Keratinocyte (primary cell): ENCODE measurements at places on chromosomes 2 and 18.

DNA sequence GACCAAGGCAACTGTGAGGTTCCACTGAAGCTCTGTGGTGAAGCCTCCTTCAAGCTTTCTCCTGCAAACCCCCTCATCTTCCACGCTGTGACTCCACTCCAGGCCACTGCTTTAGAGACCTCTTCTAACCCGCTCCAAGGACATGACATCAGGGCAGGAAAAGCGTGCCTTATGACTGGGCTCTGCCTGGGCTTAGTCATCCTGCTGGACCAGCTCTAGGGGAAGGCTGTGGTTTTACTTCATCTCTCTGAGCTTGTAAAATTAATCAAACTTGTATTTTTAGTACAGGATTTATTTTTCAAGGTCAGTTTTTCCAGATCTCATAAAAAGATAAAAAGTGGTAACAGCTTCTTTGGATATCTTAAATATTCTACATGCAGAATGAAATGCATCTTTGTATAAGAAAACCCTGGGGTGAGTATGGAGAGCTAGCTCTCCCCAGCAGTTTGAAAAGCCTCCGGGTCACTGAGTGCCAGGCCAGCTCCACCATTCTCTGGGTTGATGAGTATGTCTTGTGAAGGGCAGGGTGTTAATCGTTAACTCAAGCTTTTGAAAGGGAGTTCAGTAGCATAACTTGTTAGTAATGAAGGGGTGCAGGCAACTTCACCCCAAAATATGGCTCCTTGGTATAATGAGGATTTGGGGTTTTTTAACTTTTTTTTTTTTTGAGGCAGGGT lies 33.1 kb upstream of the YPEL5 start:
- DNase-seq = no peak
- no peaks in the 10 kb centered on the region for H3K27me3 ChIP-seq
- peaks cover 7% of the 10 kb centered on the region for H3K4me1 ChIP-seq
- no peak overlapping the region for H3K27ac ChIP-seq

GRCh38 chr2:153028626-153029025 lies 310.2 kb downstream of the ARL6IP6 start:
- H3K36me3 ChIP-seq = no peaks in the 10 kb centered on the region
- no peak overlapping the region for H3K4me3 ChIP-seq
- H3K27ac ChIP-seq = no peak overlapping the region
- no peak for DNase-seq

GRCh38 chr2:228927028-228928010 lies 343.8 kb downstream of the PID1 start:
- DNase-seq = no peak
- H3K4me1 ChIP-seq = no peaks in the 10 kb centered on the region
- H3K4me3 ChIP-seq = no peak overlapping the region

DNA sequence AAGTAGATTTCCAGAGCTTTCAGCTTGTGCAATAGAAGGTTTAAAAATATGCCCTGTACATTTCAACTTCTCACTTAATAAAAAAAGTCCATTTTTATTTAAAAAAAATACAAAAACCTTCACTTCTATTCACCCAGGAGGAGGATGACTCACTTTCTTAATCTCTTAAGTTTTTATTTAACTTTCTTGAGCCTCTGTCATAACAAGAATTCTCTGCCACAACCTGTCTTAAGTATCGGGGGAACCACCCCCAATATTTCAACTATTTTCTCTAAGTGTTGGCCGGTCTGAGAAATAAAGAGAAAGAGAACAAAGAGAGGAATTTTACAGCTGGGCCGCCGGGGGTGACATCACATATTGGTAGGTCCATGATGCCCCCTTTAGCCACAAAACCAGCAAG lies 58.4 kb downstream of the LRATD1 start:
- no peak for DNase-seq
- no peak overlapping the region for H3K4me3 ChIP-seq
- no peak overlapping the region for H3K27ac ChIP-seq
- no peaks in the 10 kb centered on the region for H3K27me3 ChIP-seq
- H3K36me3 ChIP-seq = no peaks in the 10 kb centered on the region

- no peak overlapping the region for H3K4me3 ChIP-seq
- H3K36me3 ChIP-seq = no peaks in the 10 kb centered on the region
- peaks cover 22% of the 10 kb centered on the region for H3K4me1 ChIP-seq
- H3K27me3 ChIP-seq = no peaks in the 10 kb centered on the region
- DNase-seq = no peak
Observed at GRCh38 chr2:45242161-45242741, 233.0 kb upstream of the SIX2 start.

DNA sequence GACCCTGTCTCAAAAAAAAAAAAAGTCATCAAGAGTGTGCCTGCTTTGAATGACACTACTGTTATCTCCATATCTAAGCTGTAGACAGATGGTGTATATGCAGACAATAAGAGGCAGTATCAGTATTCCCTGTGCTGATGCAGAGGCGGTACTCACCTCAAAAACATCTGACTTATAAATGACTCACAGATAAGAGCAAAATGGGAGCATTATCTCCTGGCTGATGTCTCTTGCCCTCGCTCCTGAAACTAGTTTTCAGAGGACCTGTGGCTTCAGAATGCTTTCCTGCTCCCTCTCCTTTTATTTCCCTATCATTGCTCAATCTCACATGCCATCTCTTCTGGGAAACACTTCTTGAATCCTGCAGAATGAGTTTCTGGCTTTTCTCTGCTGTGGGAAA lies 289.6 kb downstream of the PTPRM start:
- DNase-seq = no peak
- no peaks in the 10 kb centered on the region for H3K36me3 ChIP-seq
- H3K4me1 ChIP-seq = peaks cover 15% of the 10 kb centered on the region
- H3K4me3 ChIP-seq = no peak overlapping the region

DNA sequence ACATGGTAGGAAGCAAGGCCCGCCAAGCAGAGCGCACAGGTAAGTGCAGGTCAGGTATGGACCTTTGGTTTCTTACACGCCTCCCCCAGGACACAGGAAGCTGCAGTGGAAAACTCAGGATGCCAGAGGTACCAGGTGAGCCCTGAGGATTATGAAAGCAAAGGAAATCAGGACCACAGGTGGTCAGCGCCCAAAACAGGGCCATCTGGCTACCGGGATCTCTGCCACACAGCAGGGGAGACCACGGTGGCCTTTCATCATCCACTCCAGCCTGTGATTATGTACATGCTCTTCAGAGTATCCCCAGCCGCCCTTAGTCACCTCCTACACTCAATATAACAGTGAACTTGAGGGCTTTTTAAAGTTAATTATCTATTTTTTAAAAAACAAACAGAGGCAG lies 125.5 kb upstream of the EPC2 start:
- no peak overlapping the region for H3K27ac ChIP-seq
- no peaks in the 10 kb centered on the region for H3K4me1 ChIP-seq
- no peaks in the 10 kb centered on the region for H3K27me3 ChIP-seq
- H3K4me3 ChIP-seq = no peak overlapping the region

GRCh38 chr2:132623096-132623839 lies 46.7 kb downstream of the LYPD1 start:
- H3K27me3 ChIP-seq = no peaks in the 10 kb centered on the region
- peaks cover 5% of the 10 kb centered on the region for H3K4me1 ChIP-seq
- H3K36me3 ChIP-seq = no peaks in the 10 kb centered on the region

- H3K4me3 ChIP-seq = no peak overlapping the region
- H3K27ac ChIP-seq = no peak overlapping the region
- peaks cover 46% of the 10 kb centered on the region for H3K4me1 ChIP-seq
- no peaks in the 10 kb centered on the region for H3K27me3 ChIP-seq
Observed at GRCh38 chr2:105737980-105738657, 6.6 kb upstream of the NCK2 start.

GRCh38 chr2:196059491-196059960 lies 9.1 kb downstream of the DNAH7 start:
- H3K36me3 ChIP-seq = no peaks in the 10 kb centered on the region
- no peak for DNase-seq
- H3K4me3 ChIP-seq = no peak overlapping the region
- H3K27me3 ChIP-seq = no peaks in the 10 kb centered on the region
- H3K27ac ChIP-seq = no peak overlapping the region

GRCh38 chr2:105258835-105259350 lies 17.4 kb downstream of the GPR45 start:
- no peaks in the 10 kb centered on the region for H3K36me3 ChIP-seq
- H3K4me1 ChIP-seq = peaks cover 6% of the 10 kb centered on the region
- no peaks in the 10 kb centered on the region for H3K27me3 ChIP-seq

DNA sequence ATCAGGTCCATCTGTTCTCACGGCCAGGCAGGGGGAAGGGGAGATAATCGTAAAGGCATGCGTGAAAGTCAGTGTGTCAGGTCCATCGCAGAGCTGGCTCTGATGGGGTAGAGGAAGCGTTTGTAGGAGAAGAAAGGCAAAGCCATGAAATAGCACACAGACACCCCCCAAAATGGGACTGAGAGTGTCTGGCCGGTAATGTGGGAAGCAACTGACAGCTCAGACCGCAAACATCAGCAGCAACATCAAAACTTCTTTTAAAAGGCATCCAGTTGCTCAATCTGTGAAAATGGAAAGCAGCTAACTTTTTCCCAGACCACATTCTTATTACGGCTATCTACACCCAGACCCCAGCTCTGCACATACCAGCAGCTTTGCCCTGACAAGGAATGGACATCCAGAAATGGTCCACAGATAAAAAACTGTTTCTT lies 232.6 kb downstream of the EN1 start:
- H3K27me3 ChIP-seq = no peaks in the 10 kb centered on the region
- no peak overlapping the region for H3K4me3 ChIP-seq
- no peaks in the 10 kb centered on the region for H3K36me3 ChIP-seq
- H3K27ac ChIP-seq = no peak overlapping the region
- no peaks in the 10 kb centered on the region for H3K4me1 ChIP-seq

DNA sequence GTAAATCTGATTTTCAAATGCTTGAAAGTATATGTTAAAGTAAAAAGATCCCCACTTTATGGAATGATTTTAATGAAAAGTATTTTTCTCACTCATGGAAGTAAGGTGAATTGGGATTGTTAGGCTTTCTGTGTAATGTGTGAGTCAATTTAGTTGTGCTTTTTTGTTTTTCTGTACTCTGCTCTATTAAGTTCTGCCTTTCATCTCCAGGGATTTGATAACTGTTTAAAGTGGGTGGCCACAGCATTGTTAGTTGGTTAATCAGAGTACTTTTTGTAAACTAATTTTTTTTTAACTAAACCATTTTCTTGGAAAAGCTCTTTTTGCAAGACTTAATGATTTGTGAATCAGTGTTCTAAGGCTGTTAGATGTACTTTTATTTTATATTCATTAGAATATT lies 76.8 kb downstream of the ABI2 start:
- H3K4me3 ChIP-seq = no peak overlapping the region
- H3K27ac ChIP-seq = no peak overlapping the region
- DNase-seq = no peak
- H3K36me3 ChIP-seq = peaks cover 3% of the 10 kb centered on the region
- no peaks in the 10 kb centered on the region for H3K27me3 ChIP-seq
- H3K4me1 ChIP-seq = peaks cover 12% of the 10 kb centered on the region

GRCh38 chr2:208222351-208222750 lies 32.5 kb downstream of the IDH1 start:
- H3K4me1 ChIP-seq = peaks cover 13% of the 10 kb centered on the region
- no peak overlapping the region for H3K4me3 ChIP-seq

- H3K36me3 ChIP-seq = no peaks in the 10 kb centered on the region
- no peak overlapping the region for H3K27ac ChIP-seq
Observed at GRCh38 chr2:60440079-60440766, 113.2 kb downstream of the BCL11A start.

GRCh38 chr18:26298107-26298506 lies 71.9 kb downstream of the TAF4B start:
- H3K36me3 ChIP-seq = no peaks in the 10 kb centered on the region
- no peaks in the 10 kb centered on the region for H3K27me3 ChIP-seq
- H3K27ac ChIP-seq = no peak overlapping the region
- no peak for DNase-seq
- no peak overlapping the region for H3K4me3 ChIP-seq
- no peaks in the 10 kb centered on the region for H3K4me1 ChIP-seq

DNA sequence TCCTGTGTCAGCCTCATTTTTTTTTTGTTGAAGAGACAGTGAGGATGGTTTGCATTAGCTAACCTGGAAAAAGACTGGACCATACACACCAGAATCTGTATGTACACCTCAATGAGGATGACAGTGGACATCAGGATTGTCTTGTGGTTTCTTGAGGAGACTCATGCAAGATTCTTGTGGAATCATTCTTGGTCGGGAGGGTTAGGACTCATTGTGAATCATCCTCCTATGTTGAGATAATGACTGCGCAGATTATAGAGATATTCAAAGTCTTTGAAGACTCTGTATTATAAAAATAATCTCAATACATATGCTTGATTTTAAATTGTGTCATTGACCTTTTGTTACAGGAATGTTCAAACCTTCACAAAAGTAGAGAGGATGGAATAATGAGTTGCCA lies 49.1 kb upstream of the DOCK10 start:
- peaks cover 6% of the 10 kb centered on the region for H3K4me1 ChIP-seq
- peak; percentile 53 for DNase-seq
- no peaks in the 10 kb centered on the region for H3K27me3 ChIP-seq
- H3K36me3 ChIP-seq = no peaks in the 10 kb centered on the region

- DNase-seq = no peak
- no peaks in the 10 kb centered on the region for H3K36me3 ChIP-seq
- peaks cover 22% of the 10 kb centered on the region for H3K4me1 ChIP-seq
- no peaks in the 10 kb centered on the region for H3K27me3 ChIP-seq
Observed at GRCh38 chr2:160493227-160494028, at the start of gene RBMS1. RBMS1 (minus strand) TSS chr2:160493807; CDS start chr2:160493363, 444 bp downstream.

GRCh38 chr18:22998344-22998743 lies 65.2 kb downstream of the RBBP8 start:
- no peaks in the 10 kb centered on the region for H3K27me3 ChIP-seq
- H3K4me3 ChIP-seq = no peak overlapping the region
- no peaks in the 10 kb centered on the region for H3K4me1 ChIP-seq
- peaks cover 21% of the 10 kb centered on the region for H3K36me3 ChIP-seq
- no peak for DNase-seq

- H3K4me1 ChIP-seq = peaks cover 14% of the 10 kb centered on the region
- H3K27me3 ChIP-seq = no peaks in the 10 kb centered on the region
Observed at GRCh38 chr2:205670292-205670691, 12.0 kb upstream of the NRP2 start.

DNA sequence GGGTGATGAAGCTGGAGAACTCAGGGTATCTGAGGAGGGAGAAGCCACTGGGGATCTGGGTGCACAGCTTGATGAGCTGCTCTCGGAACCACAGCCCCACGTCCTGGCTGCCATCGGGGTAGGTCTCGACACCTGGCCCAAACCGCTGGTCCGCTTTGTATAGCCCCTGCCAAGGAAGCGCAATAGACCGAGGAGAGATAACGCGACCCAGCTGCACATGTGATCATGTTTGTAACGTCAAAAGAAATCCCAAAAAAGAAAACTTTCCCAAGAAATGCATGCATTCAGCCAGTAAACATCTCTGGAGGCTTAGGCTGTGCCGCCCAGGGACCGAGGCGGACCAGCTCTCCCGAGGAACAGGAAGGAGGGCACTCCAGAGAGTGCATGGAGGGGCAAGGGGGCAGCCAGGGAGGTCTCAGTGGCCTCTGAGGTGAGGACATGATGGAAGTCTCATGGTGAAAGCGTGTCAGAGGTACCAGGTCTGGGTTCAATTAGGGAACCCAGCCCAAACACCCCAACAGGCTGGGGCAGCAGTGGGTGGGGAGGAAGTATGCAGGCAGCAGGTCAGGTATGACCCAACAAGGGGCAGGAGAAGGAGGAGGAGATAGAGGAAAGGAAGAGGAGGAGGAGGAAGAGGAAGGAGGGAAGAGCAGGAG lies 28.3 kb downstream of the ANKMY1 start:
- no peaks in the 10 kb centered on the region for H3K4me1 ChIP-seq
- no peaks in the 10 kb centered on the region for H3K27me3 ChIP-seq
- DNase-seq = no peak
- H3K27ac ChIP-seq = no peak overlapping the region
- no peak overlapping the region for H3K4me3 ChIP-seq
- H3K36me3 ChIP-seq = peaks cover 2% of the 10 kb centered on the region
